ENCODE measurements at places on chromosomes 13 and 19.

GRCh38 chr13:98581971-98582702 is 5.2 kb upstream of the STK24 start:
- no peak for DNase-seq

- no peak for DNase-seq
Measured at GRCh38 chr19:27971071-27971470, 1241.9 kb downstream of the UQCRFS1 start.

GRCh38 chr13:42994878-42995277 is 2.8 kb upstream of the EPSTI1 start:
- no peak for DNase-seq

- DNase-seq, result peak; percentile 75
Measured at GRCh38 chr19:38417544-38418506, 8.2 kb downstream of the RASGRP4 start.

GRCh38 chr13:99506634-99507033 is 5.4 kb downstream of the TM9SF2 start:
- DNase-seq, result peak; percentile 56

GRCh38 chr13:37666036-37666435 is 67.5 kb upstream of the POSTN start:
- DNase-seq, result no peak
